EL (cell line): ENCODE measurements at places on chromosomes 13 and 19.

GRCh38 chr19:4557971-4558941 lies 1.2 kb downstream of the SEMA6B start:
- DNase-seq, result no peak

GRCh38 chr13:51879133-51879532 lies 17.4 kb downstream of the CCDC70 start:
- DNase-seq, result no peak

- no peak for DNase-seq
Measured at GRCh38 chr13:90928109-90928508, 419.4 kb upstream of the MIR17HG start.

DNA sequence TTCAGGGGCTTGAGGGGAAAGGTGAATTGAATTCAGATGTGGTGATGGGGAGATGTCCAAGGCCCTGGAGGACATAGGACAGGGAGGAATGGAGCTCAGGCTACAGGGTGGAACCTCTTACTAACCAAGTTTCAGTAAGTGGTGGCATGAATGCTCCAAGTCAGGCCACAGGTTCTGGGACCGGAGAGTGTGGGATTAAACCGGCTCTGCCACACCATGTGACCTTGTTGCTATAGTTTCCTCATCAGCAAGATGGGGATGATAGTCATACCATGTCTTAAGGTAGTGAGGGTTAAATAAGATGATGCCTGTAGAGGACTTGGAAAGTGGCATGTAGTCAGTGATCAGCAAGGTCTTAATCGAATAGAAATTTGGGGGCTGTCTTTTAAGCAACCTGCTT lies 16.3 kb downstream of the GPR183 start:
- no peak for DNase-seq

DNA sequence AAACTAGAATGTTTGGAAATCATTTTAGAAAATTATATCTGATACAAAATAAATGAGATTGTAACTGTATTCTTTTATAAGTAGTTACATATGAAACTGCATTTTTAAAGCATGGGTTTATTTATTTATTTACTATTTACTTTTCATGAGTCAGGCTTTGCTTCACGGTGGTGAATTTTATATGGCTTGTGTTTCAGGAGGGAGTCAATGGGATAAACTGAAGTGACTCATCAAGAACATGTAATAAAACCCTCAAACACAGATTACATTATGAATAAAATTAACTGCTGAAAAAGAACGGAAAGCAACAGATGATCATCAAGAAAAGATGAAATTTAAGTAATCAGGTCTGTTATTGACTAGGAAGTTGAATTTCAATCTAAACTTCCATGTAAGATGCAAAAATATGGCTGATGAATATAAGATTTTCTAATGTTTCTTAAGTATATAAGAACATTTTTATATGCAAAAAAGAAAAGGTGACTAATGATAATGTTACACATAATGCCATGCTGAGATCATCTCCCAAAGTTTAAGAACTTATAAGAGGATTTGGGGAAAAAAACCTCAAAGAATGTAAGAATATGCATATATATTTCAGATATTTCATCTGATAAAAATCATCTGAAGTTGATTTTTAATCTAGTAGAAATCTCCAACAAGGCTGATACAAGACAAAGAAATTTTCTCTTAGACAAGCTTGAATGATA lies 383.6 kb downstream of the SLITRK1 start:
- DNase-seq, result peak; percentile 78

- no peak for DNase-seq
Measured at GRCh38 chr13:47545201-47546024, 455.7 kb downstream of the SUCLA2 start.

DNA sequence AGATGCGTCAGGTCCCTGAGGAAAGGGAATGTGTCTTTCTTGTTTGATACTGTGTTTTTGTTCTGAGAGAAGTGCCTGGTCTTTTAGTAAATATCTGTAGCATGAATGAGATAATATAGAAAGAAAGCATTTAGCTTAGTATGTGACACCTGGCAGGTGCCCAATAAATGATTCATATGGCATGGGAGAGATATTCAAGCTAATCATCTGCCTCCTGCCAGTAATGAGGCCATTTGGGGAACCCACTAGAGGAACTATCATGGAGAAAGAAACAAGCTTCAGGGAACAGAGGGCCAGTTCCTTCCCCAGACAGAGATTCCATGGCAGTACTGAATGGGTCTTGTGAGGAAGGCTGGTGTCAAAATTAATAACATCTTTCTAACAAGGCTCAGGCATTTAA lies 603.9 kb downstream of the DCT start:
- peak; percentile 47 for DNase-seq

DNA sequence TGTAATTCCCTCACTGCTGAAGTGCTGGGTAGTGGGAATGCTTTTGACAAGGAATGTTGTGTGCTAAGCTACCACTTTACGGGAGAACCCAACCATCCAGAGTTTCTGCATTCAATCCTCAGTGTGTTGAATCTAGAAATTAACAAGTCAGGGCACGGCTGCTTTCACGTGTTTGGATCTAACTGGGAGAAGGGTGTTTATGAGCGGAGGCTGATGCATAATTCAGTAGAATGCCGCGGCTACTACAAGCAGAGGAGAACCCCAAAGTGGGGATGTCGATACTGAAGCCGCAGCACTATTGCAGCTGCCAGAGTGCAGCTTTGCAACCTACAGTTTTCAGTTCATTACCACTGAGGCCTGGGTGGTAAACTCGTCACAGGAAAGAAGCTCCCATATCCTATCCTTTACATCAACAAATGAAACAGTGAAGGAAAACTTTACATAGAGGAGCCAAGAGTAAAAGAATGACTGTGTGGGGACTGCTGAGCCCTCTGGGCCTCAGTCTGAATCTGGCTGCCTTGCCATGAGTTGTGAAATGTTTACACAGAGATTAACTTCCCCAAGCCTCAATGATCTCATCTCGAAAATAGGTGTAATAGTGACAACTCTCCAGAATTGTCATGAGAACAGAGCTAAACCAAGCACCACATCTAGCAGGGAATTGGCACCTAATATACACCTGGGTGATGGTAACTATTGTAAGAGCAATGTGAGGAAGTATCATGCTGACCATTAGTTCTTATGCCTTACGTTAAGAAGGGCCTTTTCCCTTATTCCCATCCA lies 531.7 kb downstream of the MYO16 start:
- peak; percentile 9 for DNase-seq

GRCh38 chr19:41802770-41803169 lies 6.4 kb downstream of the CEACAM3 start:
- DNase-seq, result no peak
